ENCODE measurements at places on chromosomes 5 and 9.

DNA sequence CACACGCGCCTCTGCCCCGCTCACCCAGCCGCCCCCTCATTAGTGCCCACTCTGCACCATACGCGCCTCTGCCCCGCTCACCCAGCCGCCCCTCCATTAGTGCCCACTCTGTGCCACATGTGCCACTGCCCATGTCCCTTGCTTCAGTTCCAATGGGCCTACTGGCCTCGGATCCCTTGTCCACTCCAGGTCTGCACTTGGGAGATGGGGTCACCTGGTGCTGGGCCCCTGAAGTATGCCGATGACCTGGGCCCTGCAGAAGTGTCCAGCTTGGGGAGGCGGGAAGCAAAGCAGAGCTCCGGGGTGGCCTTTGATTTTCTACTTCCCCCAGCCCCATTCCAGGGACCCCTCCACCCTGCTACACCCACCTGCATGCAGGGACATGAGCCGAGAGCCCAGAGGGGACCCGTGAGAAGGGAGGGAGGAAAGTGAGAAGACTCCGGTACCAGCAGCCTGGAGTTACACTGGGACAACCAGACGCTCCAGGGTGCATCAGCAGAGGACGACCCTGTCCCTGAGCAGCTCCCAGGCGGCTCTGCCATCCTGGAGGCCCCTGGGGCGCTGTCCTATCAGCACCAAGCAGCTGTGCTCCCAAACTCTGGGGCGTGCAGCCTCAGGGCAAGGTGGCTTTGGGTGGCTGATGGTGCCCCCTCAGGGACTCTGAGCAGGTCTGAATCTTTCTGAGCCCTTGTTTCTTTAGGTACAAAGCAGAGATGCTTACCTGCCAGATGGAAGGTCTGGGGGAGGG lies 140.8 kb downstream of the RXRA start:
- H3K4me1 ChIP-seq = peaks cover 1% of the 10 kb centered on the region
- no peaks in the 10 kb centered on the region for H3K36me3 ChIP-seq
- H3K4me3 ChIP-seq = no peak overlapping the region
- H3K27ac ChIP-seq = no peak overlapping the region
- DNase-seq = no peak
- H3K27me3 ChIP-seq = no peaks in the 10 kb centered on the region

DNA sequence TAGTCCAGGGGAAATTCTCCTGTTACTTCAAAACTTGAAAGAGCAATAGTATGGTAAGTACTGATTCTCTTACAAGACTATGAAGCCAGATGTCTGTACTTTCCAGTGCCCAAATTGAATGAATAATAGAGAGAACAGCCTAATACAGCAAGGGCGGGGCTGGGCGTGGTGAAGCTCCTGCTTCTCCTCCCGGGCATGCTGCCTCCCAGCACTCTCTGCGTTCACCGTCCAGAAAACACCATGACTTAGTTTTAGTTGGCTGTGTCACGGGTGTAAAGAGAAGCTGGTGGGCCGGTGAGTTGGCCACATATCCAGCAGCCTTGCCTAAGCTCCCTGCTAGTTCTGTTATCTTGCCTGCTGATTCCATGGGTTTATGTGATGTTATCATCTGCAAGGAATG lies 40.7 kb upstream of the ADAMTS2 start:
- H3K36me3 ChIP-seq = peaks cover 7% of the 10 kb centered on the region
- H3K27me3 ChIP-seq = peaks cover 4% of the 10 kb centered on the region
- no peak overlapping the region for H3K27ac ChIP-seq

GRCh38 chr9:479304-479970 lies 264.8 kb downstream of the DOCK8 start:
- no peaks in the 10 kb centered on the region for H3K27me3 ChIP-seq
- peaks cover 8% of the 10 kb centered on the region for H3K36me3 ChIP-seq
- no peak overlapping the region for H3K27ac ChIP-seq
- no peak overlapping the region for H3K4me3 ChIP-seq

GRCh38 chr5:40754381-40755092 lies 1.2 kb downstream of the TTC33 start:
- DNase-seq = no peak
- H3K27ac ChIP-seq = no peak overlapping the region
- no peaks in the 10 kb centered on the region for H3K36me3 ChIP-seq
- H3K27me3 ChIP-seq = no peaks in the 10 kb centered on the region
- H3K4me1 ChIP-seq = no peaks in the 10 kb centered on the region
- H3K4me3 ChIP-seq = no peak overlapping the region

- no peak for DNase-seq
- peaks cover 9% of the 10 kb centered on the region for H3K4me1 ChIP-seq
- H3K27me3 ChIP-seq = no peaks in the 10 kb centered on the region
- H3K36me3 ChIP-seq = no peaks in the 10 kb centered on the region
These were observed 83.0 kb downstream of the DMRTA1 start for GRCh38 chr9:22529426-22530199.

- H3K27me3 ChIP-seq = peaks cover 10% of the 10 kb centered on the region
- no peaks in the 10 kb centered on the region for H3K4me1 ChIP-seq
- H3K4me3 ChIP-seq = no peak within 1 kb of the TSS
- H3K36me3 ChIP-seq = peaks cover 5% of the 10 kb centered on the region
- no peak within 1 kb of the TSS for H3K27ac ChIP-seq
- DNase-seq = peak; percentile 40
These were observed at the start of gene ZDHHC11 for GRCh38 chr5:850511-851006. ZDHHC11 (minus strand) TSS chr5:850986; CDS start chr5:850602, 384 bp downstream.

DNA sequence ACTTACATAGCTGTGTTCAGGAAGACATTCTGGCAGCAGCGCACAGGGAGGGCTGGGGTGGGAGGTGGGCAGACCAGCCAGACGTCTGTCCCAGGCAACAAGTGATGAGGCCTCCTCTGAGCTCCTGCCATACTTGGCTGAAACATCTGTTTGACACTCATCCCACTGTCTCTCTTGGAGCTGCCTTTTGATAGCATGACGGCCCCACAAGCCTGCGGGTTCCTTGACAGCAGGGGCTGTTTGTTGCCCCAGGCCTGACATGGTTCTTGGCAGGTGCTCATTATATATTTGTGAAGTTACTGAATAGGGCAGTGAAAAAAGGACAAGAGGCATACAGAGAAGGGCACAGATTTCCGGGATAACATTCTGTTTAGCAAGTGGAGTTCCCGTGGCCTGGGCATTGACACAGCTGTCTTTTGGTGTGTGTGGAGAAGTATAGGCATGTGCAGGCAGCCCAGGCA lies 22.2 kb upstream of the B4GALT1 start:
- no peaks in the 10 kb centered on the region for H3K36me3 ChIP-seq
- H3K27ac ChIP-seq = no peak overlapping the region
- H3K27me3 ChIP-seq = peaks cover 3% of the 10 kb centered on the region
- DNase-seq = no peak
- no peak overlapping the region for H3K4me3 ChIP-seq

GRCh38 chr9:68905129-68905528 lies 108.8 kb downstream of the PRKACG start:
- no peak for DNase-seq
- H3K4me1 ChIP-seq = no peaks in the 10 kb centered on the region
- H3K36me3 ChIP-seq = no peaks in the 10 kb centered on the region
- no peaks in the 10 kb centered on the region for H3K27me3 ChIP-seq
- no peak overlapping the region for H3K4me3 ChIP-seq

DNA sequence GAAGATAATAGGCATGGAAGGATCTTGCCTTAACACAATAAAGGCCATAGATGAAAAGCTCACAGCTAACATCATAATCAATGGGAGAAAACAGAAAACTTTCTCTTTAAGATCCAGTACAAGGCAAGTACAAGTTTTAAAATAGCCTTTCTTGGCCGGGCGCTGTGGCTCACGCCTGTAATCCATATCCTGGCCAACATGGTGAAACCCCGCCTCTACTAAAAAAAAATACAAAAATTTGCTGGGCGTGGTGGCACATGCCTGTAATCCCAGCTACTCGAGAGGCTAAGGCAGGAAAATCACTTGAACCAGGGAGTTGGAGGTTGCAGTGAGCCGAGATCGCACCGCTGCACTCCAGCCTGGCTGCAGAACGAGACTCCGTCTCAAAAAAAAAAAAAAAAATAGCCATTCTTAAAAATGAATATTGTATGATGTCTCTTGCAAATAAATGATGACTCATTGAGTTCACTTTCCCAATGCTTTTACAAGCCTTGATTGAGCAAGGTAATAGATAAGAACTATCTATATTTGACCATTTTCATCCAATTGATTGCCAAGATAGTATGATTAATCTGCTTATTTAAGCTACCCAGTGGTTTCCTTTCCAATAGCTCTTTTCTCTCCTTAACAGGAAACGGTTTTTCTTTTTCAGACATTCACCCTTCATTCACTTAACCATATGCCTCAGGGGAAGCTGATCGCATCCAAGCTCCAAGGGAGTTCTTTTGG lies 15.8 kb downstream of the CCDC152 start:
- no peak for DNase-seq
- H3K27me3 ChIP-seq = no peaks in the 10 kb centered on the region
- peaks cover 3% of the 10 kb centered on the region for H3K4me1 ChIP-seq
- no peak overlapping the region for H3K27ac ChIP-seq
- no peak overlapping the region for H3K4me3 ChIP-seq

- no peak overlapping the region for H3K4me3 ChIP-seq
- no peak for DNase-seq
- peaks cover 11% of the 10 kb centered on the region for H3K27me3 ChIP-seq
These were observed 24.5 kb upstream of the NOTCH1 start for GRCh38 chr9:136570191-136570845.

DNA sequence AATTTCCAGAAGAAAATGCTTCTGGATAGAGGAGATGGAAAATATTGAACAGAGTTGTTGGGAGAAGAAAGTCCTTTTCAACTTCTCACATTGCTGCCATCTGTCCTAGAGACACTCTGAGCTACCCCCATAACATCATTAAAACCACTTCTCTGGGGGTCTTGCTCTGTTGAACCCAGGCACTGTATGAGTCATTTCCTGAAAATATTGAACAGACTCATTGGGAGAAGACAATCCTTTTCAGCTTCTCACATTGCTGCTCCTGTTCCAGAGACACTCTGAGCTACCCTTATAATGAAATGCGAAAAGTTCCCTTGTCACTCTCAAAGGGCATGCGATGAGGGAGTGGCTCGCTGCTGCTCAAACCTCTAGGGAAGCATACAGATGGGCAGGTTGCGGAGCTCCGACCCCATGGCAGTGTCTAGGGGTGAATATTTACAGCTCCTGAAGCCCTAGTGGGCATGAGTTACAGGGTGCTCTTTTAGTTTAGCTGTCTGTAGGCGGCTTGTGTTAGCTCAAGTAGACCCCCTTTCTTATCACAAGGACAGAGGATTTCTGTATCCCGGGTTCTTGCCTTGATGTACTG lies 90.7 kb downstream of the CDKN2A start:
- H3K27me3 ChIP-seq = peaks cover 1% of the 10 kb centered on the region
- H3K4me1 ChIP-seq = peaks cover 16% of the 10 kb centered on the region
- no peak overlapping the region for H3K27ac ChIP-seq
- peaks cover 22% of the 10 kb centered on the region for H3K36me3 ChIP-seq
- no peak overlapping the region for H3K4me3 ChIP-seq

DNA sequence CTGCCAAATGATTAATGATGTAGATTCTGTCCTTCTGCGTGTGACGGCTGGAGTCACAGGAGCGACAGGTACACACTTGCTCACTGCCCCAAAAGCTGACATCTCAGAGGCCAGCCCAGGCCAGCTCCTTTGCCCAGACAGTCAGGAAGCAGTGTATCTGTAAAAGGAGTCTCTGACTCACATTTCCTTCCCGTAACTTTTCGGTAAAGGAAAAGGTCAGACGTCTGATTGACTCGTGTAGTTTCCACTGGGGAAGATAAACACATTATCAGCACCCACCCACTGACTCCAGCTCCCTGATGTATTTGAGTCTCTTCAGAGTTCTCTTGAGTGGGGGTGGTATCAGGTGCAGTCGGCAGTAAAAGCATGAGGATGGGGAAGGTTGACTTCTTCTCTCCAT lies 64.4 kb upstream of the WWC1 start:
- DNase-seq = no peak
- no peaks in the 10 kb centered on the region for H3K27me3 ChIP-seq
- no peak overlapping the region for H3K27ac ChIP-seq
- no peaks in the 10 kb centered on the region for H3K4me1 ChIP-seq
- peaks cover 3% of the 10 kb centered on the region for H3K36me3 ChIP-seq
- H3K4me3 ChIP-seq = no peak overlapping the region

GRCh38 chr9:135249711-135250110 lies 162.2 kb downstream of the OLFM1 start:
- peaks cover 10% of the 10 kb centered on the region for H3K27me3 ChIP-seq
- no peak overlapping the region for H3K27ac ChIP-seq
- H3K4me3 ChIP-seq = no peak overlapping the region
- H3K36me3 ChIP-seq = no peaks in the 10 kb centered on the region

GRCh38 chr9:92947268-92948037 lies at the start of gene FGD3:
FGD3 (plus strand) TSS chr9:92947523; CDS start chr9:92976257, 28,734 bp downstream.
- peak; percentile 70 for DNase-seq
- peak within 1 kb of the TSS; percentile 85 for H3K4me3 ChIP-seq
- peak within 1 kb of the TSS; percentile 16 for H3K27ac ChIP-seq
- H3K36me3 ChIP-seq = no peaks in the 10 kb centered on the region
- peaks cover 7% of the 10 kb centered on the region for H3K4me1 ChIP-seq

- no peak overlapping the region for H3K4me3 ChIP-seq
- peaks cover 12% of the 10 kb centered on the region for H3K4me1 ChIP-seq
- peaks cover 4% of the 10 kb centered on the region for H3K27me3 ChIP-seq
- DNase-seq = no peak
- no peaks in the 10 kb centered on the region for H3K36me3 ChIP-seq
These were observed 323.4 kb downstream of the PIK3R1 start for GRCh38 chr5:68538814-68539420.

GRCh38 chr5:132812781-132813598 lies at the start of gene SOWAHA:
SOWAHA (plus strand) TSS chr5:132813302; CDS start chr5:132813622, 320 bp downstream.
- no peak within 1 kb of the TSS for H3K27ac ChIP-seq
- H3K4me1 ChIP-seq = peaks cover 4% of the 10 kb centered on the region
- peaks cover 15% of the 10 kb centered on the region for H3K27me3 ChIP-seq
- H3K36me3 ChIP-seq = peaks cover 10% of the 10 kb centered on the region

DNA sequence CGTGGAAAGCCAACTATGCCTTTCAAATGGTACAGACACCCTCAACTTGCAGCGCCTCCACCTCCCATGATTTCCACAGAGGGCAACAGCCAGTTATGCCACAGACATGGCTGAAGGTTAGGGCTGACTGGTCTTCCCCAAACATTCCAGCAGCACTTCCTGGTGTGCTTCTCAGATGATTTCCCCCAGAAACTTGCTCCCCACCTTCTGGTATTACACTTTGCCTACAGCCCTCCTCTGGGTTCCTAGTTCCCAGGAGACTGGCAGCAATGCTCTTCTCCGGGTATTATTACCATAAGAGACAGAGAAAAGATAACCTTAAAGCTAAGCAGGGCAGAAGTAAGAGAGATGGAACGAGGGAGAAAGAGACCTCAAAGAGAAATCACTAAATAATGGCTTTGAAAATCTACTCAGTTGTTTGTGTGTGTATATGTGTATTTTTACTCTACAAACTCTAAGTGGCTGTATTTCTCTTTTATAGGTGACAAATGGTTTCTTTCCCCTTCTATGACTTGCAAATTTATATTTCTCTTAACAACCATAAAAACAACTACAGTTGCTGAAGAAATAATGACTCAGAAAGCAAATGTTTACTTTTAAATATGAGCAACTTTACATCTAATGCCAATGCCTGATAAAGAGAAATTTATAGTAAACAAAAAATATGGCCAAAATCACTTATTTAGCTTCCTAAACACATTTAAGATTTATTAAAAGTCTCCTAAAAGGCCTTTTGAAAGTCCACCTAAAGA lies 133.8 kb downstream of the PDE4D start:
- DNase-seq = no peak
- no peaks in the 10 kb centered on the region for H3K36me3 ChIP-seq
- H3K4me3 ChIP-seq = no peak overlapping the region
- no peaks in the 10 kb centered on the region for H3K27me3 ChIP-seq
- no peak overlapping the region for H3K27ac ChIP-seq
- H3K4me1 ChIP-seq = peaks cover 13% of the 10 kb centered on the region
